Nucleus accumbens (tissue), 56 donors: ENCODE measurements at places on chromosomes 6 and 20.

DNA sequence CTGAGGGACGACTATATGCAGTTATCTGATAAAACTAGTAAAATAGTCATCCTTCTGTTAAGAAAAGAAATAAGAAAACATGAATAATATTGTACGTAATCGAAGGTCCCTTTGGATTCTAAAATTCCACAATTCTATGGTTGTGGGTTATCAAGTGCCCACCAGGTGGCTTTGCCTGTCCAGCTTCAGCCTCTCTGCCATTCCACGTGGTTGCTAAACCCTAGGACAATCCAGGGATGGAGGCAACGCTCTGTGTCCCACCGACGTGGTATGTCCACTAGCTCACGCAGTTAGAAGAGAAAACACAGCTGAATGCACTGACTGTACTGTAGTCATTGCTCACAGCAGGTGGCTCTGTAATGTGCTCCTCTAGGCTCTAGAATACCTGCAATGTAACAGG is 349.3 kb downstream of the FARS2 start:
- DNase-seq = no peak

- DNase-seq = no peak
These were observed 537.9 kb upstream of the GJE1 start for GRCh38 chr6:141594874-141595273.

- no peak for DNase-seq
These were observed 15.7 kb upstream of the TMEM217 start for GRCh38 chr6:37273690-37274089.

DNA sequence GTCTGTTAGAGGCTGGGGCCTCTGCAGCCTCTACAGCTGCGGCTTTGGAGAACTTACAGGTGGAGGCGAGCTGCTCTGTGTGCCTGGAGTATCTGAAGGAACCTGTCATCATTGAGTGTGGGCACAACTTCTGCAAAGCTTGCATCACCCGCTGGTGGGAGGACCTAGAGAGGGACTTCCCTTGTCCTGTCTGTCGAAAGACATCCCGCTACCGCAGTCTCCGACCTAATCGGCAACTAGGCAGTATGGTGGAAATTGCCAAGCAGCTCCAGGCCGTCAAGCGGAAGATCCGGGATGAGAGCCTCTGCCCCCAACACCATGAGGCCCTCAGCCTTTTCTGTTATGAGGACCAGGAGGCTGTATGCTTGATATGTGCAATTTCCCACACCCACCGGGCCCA is 2.6 kb downstream of the TRIM39 start:
- no peak for DNase-seq

DNA sequence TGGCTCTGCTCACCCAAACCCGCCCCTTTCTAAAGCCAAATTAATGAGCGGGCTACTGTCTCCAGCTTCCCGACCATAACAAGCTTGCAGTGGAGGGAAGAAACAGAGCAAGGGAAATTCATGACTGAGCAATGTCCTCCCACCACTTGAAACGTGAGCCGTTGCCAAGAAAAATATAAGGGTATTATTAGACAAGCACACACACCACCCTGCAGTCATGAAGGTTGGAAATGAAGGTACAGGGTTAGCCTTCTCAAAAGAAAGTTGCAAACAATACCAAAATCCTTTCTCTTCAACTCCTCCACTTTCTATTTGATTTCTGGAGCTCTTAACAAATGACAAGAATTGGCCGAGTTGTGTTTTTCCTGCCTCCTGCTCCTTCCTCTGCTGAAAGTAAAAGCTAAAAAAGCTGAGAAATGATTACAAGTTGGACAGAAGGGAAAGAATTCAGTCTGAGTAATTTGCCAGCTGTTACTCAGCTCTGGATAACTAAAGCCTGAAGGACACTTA is 151.1 kb upstream of the B3GAT2 start:
- no peak for DNase-seq

DNA sequence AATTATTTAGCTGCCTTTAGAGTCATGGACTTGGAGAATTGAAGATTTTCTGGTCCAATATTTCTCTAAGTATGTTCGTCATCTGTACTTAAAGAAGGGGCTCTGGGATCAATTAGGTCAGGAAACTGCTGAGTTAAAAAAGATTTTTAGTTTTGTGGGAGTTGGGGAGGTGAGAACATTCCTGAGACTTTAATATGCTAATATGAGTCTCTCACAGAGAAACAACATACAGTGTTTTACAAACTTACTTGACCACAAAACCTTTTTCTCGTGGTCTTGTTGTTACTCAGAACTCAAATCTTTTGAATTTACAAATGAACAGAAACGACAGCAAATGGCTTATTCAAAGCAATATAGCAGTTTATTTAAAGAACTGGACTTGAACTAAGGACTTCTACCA is 67.9 kb downstream of the LIN28B start:
- DNase-seq = no peak

- no peak for DNase-seq
These were observed 302.8 kb upstream of the JARID2 start for GRCh38 chr6:14943116-14943515.

- DNase-seq = no peak
These were observed 18.3 kb upstream of the SEC63 start for GRCh38 chr6:107976155-107976783.

DNA sequence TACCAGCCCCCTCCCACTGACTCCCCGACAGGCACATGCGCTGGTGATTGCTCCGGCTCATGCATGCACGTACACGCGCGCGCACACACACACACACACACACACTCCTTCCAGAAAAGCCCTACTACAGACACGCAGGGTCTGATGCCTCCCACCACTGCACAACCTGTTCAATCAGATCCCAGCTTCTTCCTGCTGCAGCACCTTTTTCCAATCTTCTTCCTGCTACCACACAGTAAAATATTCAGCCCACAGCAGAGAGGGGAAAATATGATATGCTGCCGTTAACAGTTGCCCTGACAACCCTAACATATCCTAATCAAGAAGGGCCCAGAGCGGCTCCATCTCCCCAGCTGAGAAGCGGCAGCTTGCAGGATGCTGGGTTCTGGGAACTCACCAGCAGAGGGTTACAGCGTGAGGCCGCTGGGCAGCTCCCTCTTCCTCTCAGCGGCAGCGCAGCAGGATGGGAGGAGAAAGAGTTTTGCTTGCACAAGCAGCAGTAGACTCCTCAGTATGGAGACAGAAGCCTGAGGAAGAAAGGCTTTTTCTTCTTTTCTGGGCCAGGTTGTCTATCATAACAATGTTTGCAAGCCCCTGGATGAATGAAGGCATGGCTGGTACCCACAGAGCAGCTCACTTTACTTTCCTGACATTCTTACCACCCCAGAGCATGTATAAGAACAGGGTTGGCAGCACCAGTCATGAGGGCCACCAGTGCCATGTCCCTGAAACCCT is 23.9 kb downstream of the MAP7 start:
- DNase-seq = peak; percentile 76

DNA sequence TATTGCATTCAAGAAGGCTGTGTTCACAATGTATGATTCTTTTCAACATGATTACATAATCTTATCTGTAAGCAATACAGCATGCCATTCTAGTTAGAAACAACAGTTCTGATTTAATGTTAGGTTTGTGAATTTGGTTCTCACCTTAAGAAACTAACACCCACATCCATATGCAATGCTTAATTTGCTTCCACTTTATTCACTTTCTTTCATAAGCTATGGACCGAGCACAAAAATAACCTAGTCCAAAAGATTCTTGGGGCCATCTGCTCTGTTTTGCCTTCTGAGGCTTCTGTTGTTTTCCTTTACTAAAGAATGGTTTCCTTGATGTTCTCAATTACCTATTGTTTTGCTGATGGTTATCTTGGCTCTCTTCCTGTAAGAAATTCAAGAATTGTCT is 258.2 kb downstream of the EYS start:
- DNase-seq = no peak

GRCh38 chr6:156943166-156943565 is 166.0 kb downstream of the ARID1B start:
- DNase-seq = no peak
